ENCODE measurements at places on chromosomes 5 and 9. TPM values are rescaled to one million over a fixed set of nuclear protein-coding genes. Genes with fewer than 3 reads are reported as not detected.
A peak's percentile ranks its signal among the peaks of the same experiment; 100 is the strongest.

DNA sequence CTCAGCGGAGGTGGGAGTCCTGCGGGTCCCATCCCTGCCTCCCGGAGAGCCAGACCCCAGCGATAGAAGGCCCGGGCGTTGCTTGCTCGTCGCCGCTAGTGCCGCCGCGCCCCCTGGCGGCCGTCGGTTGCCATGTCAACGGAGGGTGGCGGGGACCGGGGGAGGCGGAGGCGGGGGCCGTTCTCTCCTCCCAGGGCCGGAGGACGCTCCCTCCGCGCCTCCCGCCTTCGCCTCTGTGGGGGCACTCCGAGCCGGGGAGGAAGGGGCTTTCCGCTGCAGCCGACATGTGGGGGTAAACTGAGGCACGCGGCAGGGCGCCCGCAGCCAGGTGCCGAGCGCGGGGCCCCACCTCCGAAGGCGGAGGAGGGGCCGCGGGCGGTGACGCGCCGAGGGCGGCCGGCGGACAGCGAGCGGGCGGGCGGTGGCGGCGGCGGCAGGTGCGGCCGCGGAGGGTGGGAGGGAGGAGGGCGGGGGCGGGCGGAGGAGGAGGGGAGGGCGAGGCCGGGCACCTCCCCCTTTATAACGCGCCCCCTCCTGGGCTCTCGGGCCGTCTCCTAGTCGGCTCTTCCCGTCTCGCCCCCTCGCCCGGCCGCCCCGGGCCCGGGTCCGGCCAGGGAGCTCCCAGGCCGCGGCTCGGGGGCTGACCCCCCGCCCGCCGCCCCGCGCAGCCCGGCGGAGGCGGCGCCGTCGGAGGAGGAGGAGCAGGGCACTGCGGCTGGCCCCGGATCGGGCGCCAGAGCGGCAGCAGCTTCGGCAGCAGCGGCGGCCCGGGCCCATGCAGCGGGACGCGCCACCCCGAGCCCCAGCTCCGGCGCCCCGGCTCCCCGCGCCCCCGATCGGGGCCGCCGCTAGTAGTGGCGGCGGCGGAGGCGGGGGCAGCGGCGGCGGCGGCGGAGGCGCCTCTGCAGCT lies 556 bp upstream of the CDK9 start:
- DNase-seq: peak; percentile 87

DNA sequence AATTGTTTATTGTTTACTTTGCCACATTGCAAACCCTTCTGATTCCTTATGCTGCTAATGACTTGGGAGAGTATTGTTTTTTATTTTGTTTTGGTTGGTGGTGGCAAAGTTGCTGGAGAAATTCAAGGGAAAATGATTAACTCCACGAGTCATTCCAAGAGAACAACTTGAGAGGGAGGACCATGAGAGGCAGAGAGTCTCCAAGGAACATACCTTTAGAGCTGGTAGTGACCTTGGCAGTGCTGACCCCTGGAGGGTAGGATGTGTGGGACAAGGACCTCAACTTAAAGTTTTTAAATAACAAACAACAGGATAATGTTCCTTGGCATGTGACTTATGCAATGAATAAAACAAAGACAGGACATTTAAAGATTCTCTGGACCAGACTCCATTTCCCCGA lies 139.7 kb downstream of the LRRC70 start:
- DNase-seq: no peak

- no peak for DNase-seq
Observed at GRCh38 chr5:113493446-113493845, 5.2 kb upstream of the MCC start.

- DNase-seq: no peak
Observed at GRCh38 chr5:135654761-135655467, 76.1 kb upstream of the CXCL14 start.

- DNase-seq: no peak
Observed at GRCh38 chr5:141359790-141360426, at the start of gene PCDHGB2. Gene PCDHGB2, plus strand, starts transcription at chr5:141359994. Its CDS starts 142 bp downstream, at chr5:141360136.

DNA sequence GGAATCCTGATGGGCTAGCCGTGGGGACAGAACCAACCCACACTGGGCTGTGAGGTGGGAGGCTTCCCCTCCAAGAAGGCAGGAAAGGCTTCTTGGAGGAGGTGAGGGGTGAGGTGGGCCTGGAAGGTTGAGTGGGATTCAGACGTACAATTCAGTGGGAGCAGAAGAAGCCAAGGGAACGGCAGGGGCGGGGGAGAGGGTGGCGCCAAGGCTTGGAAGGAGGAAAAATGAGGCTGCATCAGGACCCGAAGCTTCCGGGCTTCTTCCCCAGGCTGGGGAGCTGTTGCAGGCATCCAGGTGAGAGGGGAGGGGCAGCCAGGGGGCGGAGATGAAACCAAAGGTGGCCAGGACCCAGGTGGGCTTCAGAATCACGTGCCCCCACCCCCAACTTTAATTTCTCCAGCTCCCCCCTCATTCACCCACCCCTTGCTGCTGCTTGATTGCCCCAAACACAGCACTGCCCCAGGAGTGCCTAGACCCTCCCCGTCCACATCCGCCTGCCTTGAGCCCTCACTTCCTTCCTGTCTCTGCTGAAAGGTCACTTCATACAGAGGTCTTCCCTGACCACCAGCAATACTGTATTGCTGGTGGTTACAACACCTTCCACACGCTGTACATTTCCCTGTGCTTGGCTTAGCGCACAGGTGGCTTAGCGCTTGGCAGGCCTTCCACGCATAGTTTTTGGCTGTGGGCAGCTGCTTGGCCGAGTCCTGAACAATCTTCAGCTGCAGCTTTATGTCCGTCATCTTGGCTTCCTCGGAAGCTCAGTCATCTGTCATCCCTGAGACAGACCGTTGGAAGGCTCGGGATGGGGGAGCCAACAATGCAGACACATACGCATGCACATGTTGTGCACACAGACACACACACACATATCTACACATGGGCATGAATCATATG lies 193.5 kb downstream of the RGS3 start:
- no peak for DNase-seq

DNA sequence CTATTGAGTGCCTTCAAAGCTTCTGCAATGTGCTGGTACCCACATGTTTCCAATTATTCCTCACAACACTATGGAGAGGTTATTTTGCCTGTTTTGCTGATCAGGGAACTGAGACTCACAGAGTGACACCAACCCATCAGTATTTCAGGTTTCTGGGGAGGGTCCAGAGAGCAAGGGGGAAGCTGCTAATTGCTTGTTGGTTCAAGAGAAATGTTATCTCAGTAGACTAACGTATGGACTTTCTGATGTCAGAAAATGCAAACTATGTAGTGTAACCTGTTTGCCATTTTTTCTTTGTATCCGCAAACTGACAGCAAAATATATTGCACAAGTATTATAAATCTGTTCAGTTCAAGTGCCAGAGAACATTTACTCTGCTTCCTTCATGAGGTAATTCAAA lies 108.3 kb upstream of the MSX2 start:
- no peak for DNase-seq

GRCh38 chr5:68290260-68290674 lies 74.7 kb downstream of the PIK3R1 start:
- no peak for DNase-seq

DNA sequence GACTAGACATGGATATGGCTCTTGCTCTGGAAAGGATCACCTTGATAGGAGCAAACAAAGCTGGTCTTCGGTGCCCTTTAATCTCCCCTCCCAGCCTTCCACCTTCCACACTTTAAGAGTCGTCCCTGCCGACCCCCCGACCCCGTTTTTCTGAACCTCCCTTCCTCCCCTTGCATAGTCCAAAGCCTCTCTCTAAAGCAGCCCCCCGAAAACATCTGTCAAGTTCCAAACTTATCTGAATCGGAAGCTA lies 423 bp upstream of the NUP214 start:
- DNase-seq: no peak

DNA sequence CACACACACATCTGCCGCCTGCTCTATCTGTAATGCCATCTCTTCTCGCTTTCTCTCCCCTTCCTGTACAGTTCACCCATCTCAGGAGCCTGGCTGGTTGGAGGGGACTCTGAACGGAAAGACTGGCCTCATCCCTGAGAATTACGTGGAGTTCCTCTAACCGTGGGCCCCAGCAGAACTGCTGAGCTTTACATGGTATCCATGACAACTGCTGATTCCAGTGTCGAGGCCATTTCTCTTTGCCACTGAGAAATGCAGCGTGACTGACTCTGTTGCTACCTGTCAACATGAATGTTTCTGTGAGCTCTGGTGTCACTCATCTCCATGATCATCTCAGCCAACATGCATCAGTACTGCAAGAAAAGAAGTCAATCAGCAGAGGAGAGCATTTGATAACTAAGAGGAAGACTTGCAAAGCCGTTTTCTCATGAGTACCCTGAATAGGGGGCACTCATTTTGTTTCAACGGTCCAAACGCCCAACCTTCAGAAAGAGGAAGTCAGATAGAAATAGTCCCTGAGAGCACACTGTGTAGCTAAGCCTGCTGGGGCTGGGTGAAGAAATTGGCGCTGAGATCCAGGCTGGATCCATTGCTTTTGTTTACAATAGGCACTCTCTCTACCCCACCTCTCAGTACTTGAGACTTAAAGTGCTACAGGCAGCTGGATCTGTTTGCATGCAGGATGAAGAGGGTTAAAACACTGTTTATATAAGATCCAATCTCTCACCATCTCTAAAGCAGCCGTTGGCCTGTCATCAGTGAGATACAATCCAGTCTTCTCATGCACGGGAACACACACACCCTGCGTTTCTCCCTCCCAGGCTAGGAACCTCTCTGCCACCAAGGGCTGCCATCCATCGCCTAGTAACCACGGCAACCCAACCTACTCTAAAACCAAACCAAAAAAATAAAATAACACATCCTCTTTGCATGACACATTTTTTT lies 180.9 kb downstream of the NR3C1 start:
- no peak for DNase-seq

GRCh38 chr9:83472221-83472665 lies 66.0 kb downstream of the FRMD3 start:
- no peak for DNase-seq

GRCh38 chr9:515665-516064 lies 301.0 kb downstream of the DOCK8 start:
- DNase-seq: no peak

DNA sequence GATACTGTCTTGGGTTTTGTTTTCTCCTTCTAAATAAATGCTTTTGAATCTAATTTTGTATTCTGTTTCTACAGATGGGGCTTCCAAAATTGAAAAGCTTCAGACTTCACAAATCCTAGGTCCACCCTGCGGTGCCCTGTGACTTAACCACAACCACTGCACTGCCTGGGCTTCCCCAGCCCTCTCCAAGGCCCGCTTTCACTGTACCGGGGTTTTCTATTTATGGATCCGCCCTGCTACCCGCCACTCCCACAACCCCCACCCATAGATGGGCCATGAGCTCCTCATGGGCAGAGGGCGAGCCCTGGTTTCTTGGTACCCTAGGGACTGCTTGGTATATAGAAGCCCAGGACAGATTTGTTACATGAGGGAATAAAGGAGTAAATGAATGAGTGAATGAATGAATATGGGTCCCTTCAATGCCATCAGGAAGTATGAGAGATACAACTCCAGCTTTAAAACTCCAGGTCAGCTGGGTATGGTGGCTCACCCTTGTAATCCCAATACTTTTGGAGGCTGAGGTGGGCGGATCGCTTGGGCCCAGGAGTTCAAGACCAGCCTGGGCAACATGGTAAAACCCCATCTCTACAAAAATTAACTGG lies 39.8 kb upstream of the NEK6 start:
- DNase-seq: no peak

DNA sequence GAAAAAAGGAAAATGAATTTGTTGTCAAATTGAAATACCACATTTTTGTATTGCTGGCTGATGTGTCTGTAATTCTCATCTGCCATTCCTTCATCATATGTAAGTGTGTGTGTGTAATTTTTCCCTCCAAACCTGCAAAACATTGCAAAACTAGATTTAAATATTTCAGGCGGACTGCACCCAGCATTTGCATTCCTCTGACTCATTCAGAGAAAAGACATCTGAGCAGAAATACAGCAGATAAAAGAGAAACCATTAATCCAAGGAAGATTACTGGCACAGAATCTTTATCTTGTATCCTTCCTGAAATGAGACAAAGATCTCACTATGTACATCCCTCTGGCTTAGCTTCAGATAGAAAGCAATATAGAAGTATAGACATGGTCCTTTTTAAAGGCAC lies 275.3 kb downstream of the TMEM38B start:
- no peak for DNase-seq

GRCh38 chr5:53318303-53318702 lies 162.1 kb upstream of the FST start:
- no peak for DNase-seq

NDUFA8 gene
- 93.6 TPM for polyA plus RNA-seq

C7 gene
- 118 TPM for polyA plus RNA-seq

SMC2 gene
- 45.5 TPM for polyA plus RNA-seq

GABRA6 gene
- not detected for polyA plus RNA-seq

ARL14EPL gene
- not detected for polyA plus RNA-seq

ZFP2 gene
- 8.3 TPM for polyA plus RNA-seq

DPYSL3 gene
- 30.4 TPM for polyA plus RNA-seq

SPINK7 gene
- polyA plus RNA-seq: 0.13 TPM

Measured in renal pelvis (tissue), 12 donors.